ENCODE measurements at places on chromosomes 2 and 18.

- no peak for DNase-seq
These were observed 251.2 kb upstream of the RAB6C start for GRCh38 chr2:129728035-129728972.

GRCh38 chr2:54635554-54636152, 87.8 kb upstream of the EML6 start:
- DNase-seq = peak; percentile 91

GRCh38 chr2:237907144-237907543, 47.7 kb downstream of the RAMP1 start:
- no peak for DNase-seq

DNA sequence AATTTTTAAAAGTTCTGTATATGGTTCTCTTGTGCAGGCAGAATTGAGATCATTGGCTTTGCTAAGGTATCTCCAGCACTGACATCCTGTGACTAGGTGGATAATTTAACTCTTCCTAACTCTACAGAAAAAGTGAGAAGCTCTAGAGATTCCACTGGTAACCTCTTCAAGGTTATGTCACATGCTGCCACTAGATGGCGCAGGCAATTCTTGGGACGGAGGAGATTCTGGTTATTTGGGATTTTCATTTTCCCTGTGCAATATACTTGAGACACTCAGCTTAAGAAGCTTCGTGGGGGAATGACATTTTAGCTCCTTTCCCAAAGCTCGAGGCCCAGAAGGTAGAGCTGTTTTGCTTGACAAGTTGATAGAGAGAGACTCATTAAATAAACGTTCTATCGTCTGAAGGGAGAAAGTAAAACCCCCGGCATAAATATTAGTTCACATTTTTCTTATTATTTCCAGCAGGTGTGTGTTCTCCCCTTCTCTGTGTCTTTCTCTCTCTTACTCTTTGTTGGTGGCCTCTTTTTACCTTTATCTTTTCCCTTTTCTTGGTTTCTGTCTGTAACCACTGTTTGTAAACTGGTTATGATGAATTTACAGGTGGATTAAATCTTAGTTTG, 26.6 kb upstream of the LANCL1 start:
- DNase-seq = peak; percentile 39

- peak; percentile 1 for DNase-seq
These were observed 1109.7 kb downstream of the SOCS6 start for GRCh38 chr18:71398531-71398930.

DNA sequence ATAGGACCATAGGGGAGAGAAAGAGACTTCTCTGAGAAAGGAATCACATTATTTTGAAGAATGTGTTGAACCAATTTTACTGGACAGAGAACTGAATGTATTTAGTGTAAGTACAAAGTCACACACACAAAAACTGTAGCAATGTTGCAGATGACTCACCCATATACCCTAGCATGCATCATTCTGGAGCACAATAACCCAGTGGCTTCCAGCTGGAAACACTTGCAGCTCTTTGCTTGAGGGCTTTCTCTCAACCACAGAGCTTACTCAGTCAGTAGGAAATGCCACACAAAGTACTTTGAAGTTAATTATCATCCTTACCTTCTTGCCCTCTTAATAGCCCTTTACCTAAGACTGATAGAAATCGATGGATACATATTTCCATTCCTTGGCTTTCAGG, 760.0 kb upstream of the FSHR start:
- DNase-seq = peak; percentile 31

DNA sequence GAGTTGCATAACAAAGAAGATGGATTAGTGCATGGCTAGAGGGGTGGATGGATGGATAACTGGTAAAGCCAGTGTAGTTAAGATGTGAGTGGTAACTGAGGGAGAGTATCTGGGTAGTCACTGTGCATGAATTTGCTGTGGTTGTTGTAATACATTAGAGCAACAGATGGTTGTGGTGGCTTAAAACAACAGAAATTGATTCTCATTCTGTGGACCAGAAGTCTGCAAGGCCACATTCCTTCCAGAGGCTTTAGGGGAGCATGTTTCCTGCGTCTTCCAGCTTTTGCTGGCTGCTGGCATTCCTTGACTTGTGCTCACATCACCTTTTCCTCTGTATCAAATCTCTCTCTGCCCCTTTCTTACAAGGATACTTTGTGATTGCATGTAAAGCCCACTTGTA, 155.4 kb downstream of the ASB1 start:
- DNase-seq = peak; percentile 59

All from fibroblast of skin of back (primary cell).